HCT116 (cell line): ENCODE measurements at places on chromosomes 4 and X. TPM values are rescaled to one million over a fixed set of nuclear protein-coding genes. Genes with fewer than 3 reads are reported as not detected.

DNA sequence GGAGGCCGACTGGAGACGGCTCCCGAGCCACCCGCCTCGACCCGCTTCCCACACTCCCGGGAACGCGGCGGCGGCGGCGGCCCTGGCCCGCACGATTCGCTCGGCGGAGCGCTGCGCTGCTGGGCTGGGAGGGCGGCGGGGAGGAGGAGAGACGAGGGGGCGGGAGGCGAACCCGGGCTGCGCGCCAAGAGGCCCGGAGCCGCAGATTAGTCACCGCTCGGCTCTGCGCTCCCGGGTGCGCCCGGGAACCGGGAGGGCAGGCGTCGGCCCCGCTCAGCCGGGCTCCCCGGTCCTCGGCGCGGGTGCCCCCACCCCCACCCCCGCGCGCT lies 11.2 kb upstream of the BCOR start:
- no peak for DNase-seq

GRCh38 chr4:122481766-122482405 lies 25.4 kb upstream of the IL2 start:
- no peak for DNase-seq

SH3RF1 gene
- total RNA-seq: 59.5 TPM

TET2 gene
- total RNA-seq: 9.7 TPM

PABPC5 gene
- not detected for total RNA-seq

GAGE12J gene
- not detected for total RNA-seq

- DNase-seq: no peak
These were observed 62.7 kb upstream of the HELT start for GRCh38 chr4:184955636-184956035.

STK32B gene
- not detected for total RNA-seq

HNRNPD gene
- 357 TPM for total RNA-seq

TMSB15A gene
- total RNA-seq: 17.0 TPM

MAGEA3 gene
- total RNA-seq: 92.7 TPM

- no peak for DNase-seq
These were observed 61.9 kb upstream of the MTM1 start for GRCh38 chrX:150506486-150506885.

GRCh38 chrX:7047951-7048350 lies 99.6 kb upstream of the STS start:
- no peak for DNase-seq

IL13RA2 gene
- total RNA-seq: not detected

DNA sequence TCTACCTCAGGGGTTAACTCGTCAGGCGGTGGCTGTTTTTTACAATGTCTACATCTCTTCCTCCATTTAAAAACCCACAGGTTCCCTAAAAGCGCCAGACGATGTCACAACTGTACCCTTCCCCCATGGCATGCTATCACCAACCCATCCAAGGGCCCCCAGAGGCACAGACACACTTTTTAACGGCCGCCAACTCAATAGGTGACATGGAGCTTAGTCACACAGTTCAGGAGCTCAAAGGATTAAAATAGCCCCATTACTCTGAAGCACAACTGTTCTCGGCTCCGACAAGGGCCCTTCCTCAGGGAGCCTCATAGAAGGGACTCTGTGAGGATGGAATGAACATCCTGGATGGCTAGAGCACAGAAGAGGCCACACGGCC lies 12.4 kb downstream of the SH3KBP1 start:
- peak; percentile 57 for DNase-seq

GRCh38 chr4:169620880-169621248 lies 486 bp downstream of the CLCN3 start:
- DNase-seq: no peak

DNA sequence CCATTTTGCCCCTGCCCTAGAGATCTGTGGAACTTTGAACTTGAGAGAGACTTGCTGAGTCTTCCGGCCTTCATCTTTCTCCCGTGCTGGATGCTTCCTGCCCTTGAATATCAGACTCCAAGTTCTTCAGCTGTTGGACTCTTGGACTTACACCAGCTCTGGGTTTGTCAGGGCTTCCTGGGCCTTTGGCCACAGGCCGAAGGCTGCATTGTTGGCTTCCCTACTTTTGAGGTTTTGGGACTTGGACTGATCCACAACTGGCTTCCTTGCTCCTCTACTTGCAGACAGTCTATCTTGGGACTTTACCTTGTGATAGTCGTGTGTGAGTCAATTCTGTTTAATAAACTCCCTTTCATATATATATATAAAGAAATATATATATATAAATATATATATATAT lies 1071.0 kb downstream of the ADGRL3 start:
- DNase-seq: no peak

- DNase-seq: peak; percentile 3
These were observed 28.4 kb upstream of the UVSSA start for GRCh38 chr4:1318488-1319213.

GRCh38 chr4:65358914-65359313 lies 311.4 kb downstream of the EPHA5 start:
- no peak for DNase-seq

- DNase-seq: no peak
These were observed at the start of gene GPR143 for GRCh38 chrX:9765737-9766097. TSS of gene GPR143 (minus strand) at chrX:9765847. CDS start at chrX:9765817, 30 bp downstream.

DNA sequence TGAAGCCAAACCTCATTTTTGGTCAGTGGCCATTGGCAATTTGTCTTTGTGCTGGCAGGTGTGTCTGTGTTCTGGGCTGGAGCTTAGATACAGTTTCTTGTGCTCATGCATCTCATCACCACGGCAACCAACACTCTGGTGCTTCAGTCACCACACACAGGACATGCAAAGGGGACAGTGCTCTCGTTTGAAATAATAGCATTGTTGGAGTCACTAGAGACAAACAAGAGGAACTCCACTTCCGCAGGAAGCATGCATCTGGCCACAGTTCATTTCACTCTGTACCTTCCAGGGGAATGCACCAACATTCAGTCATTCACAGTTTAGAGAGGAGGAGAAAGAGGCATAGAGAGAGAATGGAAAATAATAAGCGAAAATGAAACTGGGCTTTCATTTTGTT lies 267.4 kb downstream of the ANK2 start:
- no peak for DNase-seq

DNA sequence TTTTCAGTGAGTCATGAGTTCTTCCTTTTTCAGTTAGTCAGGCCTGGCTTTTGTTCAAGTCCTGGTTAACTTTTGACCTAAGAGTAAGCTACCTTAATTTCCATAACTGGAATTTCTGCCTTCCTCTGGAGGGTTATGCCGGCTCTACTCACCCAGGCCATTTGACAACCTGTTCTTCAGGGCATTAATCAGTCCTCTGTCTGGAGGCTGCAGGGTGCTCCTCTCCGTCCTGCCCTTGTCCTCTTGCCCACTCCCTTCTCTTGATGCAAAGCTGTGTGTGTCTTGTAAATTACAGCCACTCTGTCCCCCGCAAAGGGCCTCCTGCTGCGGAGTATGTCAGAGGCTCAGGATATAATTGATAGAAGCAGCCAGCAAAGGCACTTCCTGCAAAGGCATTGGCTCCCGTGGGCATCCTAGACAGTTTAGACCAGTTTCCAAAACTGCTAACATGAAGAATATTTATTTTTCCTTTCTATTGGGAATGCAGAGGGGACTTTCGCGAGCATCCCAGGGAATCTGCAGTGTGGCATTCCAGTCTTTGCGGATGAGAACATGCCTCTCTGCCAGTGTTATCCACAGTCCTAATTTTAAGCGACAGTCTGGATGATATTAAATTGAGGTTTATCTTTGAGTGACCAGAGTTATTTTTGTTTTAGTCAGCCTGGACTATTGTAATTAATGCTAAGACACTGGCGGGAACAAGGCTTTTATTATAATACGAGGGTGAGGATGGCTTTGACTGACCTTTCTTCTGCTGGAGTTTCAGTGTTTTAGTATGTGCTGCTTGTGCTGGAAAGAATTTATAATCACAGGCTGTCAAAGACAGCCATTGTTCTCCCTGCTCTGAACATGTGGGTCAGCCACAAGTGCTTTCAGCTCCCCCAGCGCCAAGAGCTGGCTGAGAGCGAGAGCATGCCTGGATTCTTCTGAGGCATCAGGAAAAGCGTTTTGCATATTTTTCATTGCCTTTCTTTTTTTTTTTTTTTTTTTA lies 74.2 kb downstream of the LIMCH1 start:
- DNase-seq: no peak

GRCh38 chr4:156958276-156959074 lies 13.1 kb downstream of the PDGFC start:
- no peak for DNase-seq

DNA sequence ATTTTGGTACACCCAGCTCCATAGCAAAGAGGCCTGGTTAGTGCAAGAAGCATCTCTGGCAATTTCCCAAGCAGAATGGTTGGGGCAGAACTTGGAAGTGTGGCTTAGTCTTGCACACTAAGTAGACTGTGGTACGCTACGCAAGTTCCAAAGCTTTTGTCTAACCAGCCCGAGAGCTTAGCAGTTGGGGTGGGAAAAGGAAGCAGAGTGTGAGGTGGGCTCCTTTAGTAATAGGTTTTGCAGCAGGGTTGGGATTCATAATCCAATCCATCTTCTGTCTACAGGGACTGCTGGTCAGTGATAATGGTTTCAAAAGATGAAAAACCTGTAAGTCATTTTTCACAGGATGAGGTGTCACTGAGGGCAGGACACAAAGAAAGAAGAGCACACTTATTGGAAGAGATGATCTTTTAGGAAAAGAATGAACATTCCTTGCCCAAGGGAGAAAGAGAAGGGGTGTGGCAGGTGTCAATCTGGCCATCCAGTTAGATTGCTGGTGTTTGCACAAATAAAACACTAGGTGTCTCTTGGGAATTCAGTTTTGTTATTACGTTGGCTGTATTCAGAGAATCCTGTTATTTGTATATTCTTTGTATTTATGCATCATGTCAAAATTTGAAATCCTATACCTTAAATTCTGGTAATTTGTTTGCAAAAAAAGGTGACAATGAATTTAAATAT lies 244.3 kb downstream of the GPAT3 start:
- no peak for DNase-seq

PNMA5 gene
- not detected for total RNA-seq

SMIM31 gene
- not detected for total RNA-seq

ADH1A gene
- total RNA-seq: not detected

CTBP1 gene
- total RNA-seq: 175 TPM

GRCh38 chr4:81648576-81649275 lies 177.0 kb upstream of the RASGEF1B start:
- no peak for DNase-seq

- no peak for DNase-seq
These were observed 22.9 kb upstream of the FRMPD4 start for GRCh38 chrX:12115377-12115776.

CXorf49 gene
- total RNA-seq: not detected

- no peak for DNase-seq
These were observed 562.7 kb downstream of the RPA4 start for GRCh38 chrX:97446298-97446882.

GAGE2A gene
- 0.52 TPM for total RNA-seq

DNA sequence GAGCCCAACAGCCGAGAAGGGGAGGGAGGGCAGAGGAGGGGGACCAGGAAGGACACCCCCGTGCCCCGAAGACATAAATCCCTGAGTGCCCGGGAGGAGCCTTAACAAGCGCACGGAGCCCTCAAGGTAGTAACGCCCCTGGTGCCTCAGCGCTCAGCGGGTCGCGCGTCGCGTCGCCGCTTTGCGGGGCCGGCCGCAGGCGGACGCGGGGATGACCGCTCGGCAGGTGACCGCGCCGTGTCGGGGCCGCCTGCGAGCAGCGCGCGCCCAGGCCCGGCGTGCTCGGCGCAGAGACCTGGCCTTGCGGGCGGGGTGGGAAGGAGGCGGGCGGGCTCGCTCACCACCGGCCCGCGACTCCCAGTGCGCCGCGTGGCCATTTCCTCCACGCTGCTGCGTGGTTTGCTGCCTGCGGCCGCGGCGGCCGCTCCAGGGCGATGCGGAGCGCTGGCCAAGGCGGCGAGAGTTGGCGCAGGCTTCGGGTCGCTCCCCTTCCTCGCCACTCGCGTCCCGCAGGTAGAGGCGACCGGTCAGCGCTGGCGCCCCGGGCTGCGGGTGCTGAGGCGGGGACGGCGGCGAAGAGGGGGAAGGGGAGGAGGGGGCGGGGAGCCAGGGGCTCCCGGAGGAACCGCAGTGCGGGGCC lies 632 bp downstream of the CCSER1 start:
- DNase-seq: no peak

- no peak for DNase-seq
These were observed 1045.4 kb upstream of the GRID2 start for GRCh38 chr4:91258326-91258725.

DNA sequence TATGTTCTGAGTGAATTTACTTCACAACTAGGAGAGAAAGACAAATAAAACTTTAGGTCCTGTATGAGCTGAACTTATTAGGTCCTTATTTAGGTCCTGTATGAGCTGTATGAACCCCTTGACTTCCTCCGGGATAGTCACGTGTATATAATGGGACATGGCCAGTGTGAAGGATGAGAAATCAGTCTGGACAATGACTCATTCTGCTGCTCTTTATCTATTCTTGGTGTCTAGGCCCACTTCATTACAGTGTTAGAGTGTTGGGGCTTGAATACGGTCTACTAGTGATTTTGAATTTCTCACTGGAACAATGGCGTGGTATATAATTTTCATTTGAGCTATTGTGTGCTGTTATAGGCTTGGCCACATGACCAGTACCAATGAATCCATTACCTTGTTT lies 21.9 kb downstream of the STK26 start:
- no peak for DNase-seq

- no peak for DNase-seq
These were observed 42.2 kb downstream of the TLL1 start for GRCh38 chr4:165915215-165915614.

DNA sequence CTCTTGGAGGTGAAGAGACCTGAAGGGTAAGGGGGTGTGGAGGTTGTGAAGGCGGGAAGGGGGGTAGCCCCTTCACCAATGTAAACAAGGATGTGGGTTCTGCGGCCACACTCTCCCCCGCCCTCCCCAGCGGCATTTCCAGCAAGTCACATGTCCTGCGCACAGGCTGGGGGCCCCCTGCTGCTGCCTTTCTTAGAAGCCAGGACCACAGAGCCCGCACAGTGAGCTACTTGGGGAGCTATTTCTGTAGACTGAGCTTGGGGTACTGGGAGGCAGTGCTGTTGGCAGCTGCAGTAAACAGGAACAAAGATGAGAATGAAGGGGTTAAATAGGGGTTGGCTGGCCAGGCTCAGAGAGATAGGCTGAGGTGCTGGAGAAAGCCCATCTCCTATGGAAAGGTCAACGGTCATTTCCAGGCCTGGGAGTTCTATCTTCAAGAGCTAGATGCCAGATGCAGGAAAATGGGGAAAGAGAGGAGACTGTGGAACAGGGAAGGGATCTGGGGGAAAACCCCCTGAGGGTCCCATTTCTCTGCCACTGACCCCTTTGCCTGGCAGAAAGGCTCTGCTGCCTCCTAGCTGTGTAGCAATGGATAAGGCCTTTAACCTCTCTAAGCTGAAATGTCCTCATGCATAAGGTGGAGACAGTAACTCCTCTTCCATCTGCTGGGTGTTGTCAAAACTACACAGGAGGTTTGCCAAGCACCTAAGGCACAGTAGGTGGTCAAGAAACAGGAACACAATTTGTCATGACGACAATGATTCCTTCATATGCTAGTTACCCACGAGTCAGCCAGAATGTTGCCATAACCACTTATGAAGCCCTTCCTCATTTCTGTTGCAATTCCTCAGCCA lies 18.5 kb upstream of the PIM2 start:
- DNase-seq: no peak

PASD1 gene
- not detected for total RNA-seq

DNA sequence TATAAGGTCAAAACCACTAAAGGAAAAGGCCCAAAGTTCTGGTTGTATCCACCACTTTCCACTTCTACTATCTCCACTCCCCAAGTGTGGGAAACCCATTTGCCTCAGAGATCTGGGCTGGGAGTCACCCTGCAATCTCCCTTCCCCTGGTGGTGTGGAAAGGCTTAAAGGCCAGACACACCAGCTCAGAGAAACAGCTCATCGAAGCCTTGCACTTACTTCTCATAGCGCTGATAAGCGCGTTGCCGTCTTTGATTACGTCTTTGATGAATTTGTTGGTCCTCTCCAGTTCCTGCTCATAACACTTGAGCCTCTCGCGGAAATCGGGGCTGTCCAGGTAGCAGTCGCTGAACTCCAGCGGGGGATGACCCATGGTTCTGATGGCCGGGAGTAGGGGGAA lies 647 bp downstream of the OPHN1 start:
- DNase-seq: no peak
